ENCODE measurements at places on chromosomes 1 and 21.
A peak's percentile ranks its signal among the peaks of the same experiment; 100 is the strongest.

DNA sequence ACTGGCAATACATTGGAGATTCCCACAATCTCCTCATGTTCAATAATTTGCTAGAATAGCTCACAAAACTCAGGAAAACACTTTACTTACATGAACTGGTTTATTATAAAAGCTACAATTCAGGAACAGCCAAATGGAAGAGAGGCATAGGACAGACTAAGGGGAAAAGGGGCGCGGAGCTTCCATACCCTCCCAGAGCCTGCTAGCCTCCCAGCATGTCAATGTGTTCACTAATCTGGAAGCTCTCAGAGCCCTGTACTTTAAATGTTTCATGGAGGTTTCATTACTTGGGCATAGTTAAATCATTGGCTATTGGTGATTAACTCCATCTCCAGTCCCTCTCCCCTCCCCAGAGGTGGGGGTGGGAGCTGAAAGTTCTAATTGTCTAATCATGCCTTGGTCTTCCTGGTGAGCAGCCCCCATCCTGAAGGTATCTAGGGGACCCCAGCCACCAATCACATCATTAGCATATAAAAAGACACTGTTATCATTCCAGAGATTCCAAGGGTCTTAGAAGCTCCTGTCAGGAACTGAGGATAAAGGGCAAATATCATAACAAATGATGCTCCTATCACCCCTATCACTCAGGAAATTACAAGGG lies 10.9 kb upstream of the DMRTB1 start:
- no peak for DNase-seq

DNA sequence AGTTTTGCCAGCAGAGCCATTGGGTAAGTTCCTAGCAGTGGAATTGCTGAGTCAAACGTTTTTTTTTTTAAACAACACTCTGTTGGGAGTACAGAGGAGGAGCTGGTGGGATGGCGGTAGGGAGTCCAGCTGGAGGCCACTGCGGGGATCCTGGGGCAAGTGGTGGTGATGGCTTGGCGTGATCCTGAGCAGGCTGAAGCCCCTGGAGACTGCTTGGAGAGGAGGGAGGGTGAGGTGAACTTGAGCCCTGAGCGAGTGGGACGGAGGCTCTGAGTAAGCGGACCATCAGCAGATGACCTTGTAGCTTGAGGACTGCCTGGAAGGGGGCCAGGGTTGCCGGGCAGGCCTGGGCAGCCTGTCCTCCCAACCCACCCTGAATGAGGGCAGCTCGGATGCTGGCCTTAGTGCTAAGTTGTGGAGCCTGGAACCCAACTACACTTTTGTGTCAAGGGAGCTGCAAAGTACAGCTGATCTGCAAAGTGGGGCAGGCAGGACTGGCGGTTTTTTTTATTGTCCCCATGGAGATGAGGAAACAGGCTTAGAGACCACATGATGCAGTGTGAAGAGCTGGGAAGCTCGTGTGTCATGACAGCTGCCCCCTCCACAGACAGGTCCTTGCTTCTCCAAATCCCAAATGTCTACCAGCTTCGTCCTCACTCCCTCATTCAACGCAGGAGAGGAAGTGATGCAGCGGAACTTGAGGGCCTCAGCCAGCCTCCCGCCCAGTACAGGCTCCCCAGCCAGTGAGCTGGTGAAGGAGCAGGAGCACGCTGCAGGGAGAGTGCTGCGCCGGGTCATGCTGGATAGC lies 20.2 kb downstream of the MRPL37 start:
- DNase-seq: no peak

GRCh38 chr1:92004129-92004528 lies 25.7 kb upstream of the EPHX4 start:
- DNase-seq: no peak

DNA sequence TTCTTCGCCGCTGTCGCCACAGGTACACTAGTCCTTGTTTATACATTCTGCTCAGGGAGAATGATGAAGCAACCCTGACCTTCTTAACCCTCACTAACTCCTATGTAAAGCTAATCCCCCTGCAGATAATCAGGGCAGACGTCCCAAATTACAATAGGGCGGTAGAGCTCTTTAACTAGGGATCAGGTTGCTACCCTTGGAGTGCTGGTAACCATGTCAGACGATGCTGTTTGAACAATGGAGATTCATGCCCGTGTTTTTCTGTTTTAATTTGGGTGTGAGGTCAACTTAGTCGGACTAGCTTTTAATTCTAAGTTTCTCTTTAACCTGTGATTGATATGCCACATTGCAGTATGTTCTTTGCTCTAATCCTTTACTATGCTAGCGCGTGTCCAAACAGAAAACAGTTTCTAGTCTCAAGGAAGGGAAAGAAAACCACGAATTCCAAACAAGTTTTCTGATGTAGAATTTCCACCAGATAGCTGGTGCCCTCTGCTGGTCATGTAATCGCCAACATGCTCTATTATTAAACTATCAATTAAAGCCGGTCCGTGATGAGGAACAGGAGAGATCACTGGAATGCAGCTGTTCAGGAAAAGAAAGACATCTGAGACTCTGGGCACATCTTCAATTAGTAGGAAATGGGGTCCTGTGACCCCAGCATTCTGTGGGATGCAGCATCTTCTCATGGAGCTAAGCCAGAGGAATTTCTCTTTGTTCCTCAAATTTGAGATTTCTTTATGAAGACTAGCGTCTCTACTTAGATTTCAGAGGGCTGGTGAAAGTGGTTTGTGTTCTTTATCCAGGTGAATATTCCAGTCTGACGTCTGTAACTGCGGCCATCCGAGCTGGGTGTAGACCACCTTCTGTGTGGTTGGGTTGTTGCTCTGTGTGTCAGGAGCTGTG lies 18.3 kb upstream of the VAMP3 start:
- DNase-seq: no peak

- no peak for DNase-seq
Observed at GRCh38 chr1:225842074-225842473, 32.1 kb downstream of the EPHX1 start.

- no peak for DNase-seq
Observed at GRCh38 chr1:17193222-17194132, 11.5 kb upstream of the PADI1 start.

GRCh38 chr1:18974606-18975005 lies 18.1 kb upstream of the IFFO2 start:
- DNase-seq: no peak

- no peak for DNase-seq
Observed at GRCh38 chr21:16408280-16408679, 678.5 kb downstream of the USP25 start.

DNA sequence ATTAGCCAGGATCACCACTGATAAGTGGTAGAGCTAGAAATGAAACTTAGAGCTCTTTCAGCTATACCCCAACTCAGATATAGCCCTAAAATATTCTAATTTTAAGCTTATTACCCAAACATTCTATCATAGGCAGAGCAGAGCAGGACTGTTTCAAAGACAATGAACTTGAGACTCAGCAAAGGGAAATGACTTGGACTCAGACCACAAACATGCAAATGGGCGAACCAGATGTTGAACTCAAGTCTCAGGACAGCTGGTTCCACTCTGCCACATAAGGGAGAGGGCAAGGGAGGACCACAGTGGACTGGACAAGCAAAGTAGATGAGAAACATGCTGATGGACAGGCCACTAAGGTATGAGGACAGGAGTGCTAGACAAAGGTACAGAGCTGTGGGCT lies 315.3 kb downstream of the OMA1 start:
- DNase-seq: no peak

GRCh38 chr1:52159033-52159789 lies 17.3 kb downstream of the ZFYVE9 start:
- no peak for DNase-seq

- no peak for DNase-seq
Observed at GRCh38 chr1:111618081-111618480, 1.5 kb upstream of the RAP1A start.

DNA sequence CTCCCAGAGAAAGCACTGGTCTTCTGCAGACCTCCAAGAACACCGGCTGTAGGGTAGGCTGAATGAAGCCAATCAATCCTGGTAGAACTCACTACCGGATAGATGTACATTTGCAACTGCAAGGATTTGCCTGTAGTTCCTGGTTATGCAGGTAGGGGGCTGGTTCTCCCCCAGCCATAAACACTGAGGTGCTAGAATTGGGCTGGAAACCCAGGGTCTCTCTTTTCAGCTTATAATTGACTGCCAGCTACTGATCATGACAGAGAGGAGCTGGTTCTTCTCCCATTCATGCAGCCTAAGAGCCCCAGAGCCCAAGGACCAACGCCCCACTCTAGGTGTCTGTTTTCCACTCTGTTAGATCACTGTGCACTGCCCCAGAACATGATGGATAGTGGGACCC lies 21.5 kb upstream of the MTARC2 start:
- no peak for DNase-seq

DNA sequence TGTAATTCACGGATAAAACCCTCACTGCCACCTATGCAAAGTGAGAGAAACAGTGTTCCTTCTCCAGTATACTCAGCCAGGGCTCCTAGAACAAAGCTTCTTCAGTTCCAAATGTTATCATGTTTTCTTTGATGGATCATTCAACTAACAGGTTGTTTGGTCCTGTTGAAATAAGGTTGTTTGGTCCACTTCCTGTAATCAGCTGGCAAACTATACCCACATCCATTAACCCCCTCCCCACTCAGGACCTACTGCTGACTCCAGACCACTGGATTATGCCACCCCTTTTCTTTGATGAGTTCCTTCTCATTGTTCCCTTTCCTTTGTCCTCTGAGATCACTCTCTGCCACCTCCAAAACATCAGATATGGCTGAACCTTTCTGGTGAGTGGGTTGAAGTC lies 267.7 kb upstream of the USP25 start:
- DNase-seq: no peak

DNA sequence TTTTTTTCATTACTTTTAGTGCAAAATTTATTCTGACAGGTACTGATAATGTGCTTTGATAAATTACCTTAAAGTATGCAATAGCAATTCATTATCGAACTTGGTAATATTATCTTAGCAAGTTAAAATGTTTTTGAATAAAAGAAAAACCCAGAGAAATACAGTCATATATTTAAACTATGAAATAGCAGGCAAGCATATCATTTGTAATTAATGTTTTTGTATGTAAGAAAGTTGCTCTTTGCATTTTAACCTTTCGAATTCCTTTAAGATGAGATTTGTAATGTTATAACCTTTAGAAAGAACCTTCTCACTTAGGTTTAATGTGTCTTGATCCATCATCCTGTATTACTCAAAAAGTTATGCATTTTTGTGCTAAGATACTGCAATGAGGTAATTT lies 585.6 kb downstream of the PTBP2 start:
- DNase-seq: no peak

DNA sequence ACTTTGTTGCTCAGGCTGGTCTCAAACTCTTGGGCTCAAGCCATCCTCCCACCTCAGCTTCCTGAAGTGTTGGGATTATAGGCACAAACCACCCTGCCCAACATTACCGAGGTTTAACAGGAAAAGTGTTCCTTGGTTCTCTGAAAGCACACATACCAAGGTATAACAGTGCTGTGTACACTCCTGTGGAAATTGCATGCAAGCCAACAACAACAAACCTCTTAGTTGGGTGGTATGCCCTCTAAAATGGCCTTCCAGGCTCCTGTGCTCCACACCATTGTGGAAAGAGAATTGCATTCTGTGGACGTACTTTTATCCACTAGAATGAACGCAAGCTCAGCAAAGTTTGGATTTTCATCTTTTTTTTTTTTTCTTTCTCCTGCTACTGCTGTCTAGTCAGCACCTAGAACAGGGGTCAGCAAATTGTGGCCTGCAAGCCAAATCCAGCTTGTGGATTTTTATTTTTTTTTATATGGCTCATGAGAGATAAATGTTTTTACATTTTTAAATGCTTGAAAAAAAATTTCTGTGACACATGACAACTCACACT lies 192.2 kb upstream of the TNR start:
- DNase-seq: no peak

- no peak for DNase-seq
Observed at GRCh38 chr1:26697978-26698849, 2.4 kb downstream of the ARID1A start.

DNA sequence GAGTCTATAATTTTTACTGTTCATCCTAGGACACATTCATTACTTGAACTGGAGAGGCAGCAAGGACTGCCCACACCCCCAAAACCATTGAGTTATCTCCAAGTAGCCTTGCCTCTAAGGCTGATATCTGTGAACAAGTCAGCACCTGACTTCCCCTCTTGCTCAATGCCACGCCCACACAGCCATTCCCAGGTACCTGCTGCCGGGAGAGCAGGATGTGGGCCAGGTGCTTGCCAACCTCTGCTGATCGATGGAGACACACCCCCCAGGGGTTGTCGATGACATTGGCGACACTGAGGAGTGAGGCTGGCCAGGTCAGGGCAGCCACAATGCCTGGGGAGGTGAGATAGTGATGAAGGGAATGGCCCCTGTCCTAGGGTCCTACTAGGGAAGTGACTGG lies 60.1 kb downstream of the TMCO4 start:
- DNase-seq: peak; percentile 71

DNA sequence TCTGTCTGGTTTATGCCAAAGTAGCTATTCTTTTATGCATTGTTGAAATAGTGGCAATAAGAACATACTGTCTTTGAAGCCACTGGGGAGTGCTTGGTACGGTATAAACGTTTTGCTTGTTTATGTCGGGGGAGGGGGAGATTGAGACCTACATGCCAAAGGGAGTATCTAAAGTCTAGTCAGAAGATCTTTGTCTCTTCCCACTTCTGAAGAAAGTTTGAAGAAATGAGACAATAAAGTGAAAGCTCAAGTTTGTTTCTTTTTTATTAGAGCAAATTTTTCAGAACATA lies 6.8 kb downstream of the AKIRIN1 start:
- no peak for DNase-seq

DNA sequence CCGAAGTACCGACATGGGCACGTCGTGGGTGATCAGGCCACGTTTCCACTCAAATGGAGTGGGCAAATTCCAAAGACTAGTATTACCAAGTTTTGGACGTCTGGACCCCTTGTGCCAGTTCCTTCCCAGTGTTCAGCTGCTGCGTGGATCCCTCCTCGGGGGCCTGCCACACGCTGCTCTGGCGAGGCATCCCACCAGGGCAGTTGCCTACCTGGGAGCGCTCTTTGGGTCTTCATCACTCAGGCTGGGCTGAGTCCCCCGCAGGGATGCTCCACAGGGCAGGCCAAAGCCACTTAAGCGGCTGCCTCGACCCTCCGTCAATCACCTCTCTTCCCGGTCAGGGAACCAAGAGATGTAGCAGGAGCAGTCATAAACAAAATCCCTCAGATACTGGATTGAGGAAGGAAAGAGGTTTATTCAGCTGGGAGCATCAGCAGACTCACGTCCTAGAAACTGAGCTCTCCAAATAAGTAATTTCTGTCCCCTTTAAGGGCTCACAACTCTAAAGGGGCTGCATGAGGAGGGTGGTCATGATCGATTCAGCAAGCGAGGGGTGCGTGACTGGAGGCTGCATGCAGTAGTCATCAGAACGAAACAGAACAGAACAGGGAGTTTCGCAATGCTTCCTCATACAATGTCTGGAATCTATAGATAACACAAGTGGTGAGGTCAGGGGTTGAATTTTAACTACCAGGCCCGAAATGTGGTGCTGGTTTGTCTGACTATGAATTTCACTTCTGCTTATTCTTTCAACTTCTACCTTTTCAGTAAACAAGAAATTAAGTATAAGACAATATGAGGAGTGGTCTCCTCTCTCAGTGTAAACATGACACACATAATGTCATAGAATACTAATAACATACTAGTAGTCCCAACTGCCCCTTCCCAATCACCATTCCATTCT lies 998.6 kb upstream of the NCAM2 start:
- DNase-seq: no peak

Data from RWPE2 (cell line).